PC-9 (cell line): ENCODE measurements at places on chromosomes 12 and 14.

DNA sequence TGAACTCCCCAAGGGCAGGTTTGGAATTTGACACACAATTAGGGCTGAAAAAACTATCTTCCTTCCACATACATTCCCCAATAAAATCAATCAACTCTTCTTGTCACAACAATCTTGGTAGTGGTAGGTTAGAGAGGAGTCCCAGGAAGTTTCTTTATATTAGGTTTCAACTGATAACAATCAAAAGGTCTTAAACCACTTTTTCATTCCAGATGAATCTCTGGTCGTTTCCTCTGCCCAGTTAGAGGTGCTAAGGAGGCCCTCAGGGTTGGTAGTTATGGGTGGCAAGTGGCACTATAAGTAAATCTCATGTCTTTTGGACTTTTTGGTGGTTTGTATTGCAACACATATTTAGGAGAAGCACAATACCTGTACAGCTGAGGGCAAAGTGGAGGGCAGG, 1.7 kb upstream of the SLC38A2 start:
- DNase-seq = no peak

DNA sequence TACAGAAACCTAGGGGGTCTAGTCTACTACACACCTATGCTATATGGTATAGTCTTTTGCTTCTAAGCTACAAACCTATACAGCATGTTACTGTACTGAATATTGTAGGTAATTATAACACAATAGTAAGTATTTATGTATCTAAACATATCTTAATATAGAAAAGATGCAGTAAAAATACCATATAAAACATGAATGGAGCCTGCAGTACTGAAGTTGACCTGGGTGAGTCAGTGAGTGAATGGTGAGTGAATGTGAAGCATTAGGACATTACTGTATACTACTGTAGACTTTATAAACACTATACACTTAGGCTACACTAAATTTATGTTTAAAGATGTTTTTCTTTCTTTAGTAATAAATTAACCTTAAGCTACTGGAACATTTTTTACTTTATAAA, 13.1 kb upstream of the ABCD2 start:
- no peak for DNase-seq

DNA sequence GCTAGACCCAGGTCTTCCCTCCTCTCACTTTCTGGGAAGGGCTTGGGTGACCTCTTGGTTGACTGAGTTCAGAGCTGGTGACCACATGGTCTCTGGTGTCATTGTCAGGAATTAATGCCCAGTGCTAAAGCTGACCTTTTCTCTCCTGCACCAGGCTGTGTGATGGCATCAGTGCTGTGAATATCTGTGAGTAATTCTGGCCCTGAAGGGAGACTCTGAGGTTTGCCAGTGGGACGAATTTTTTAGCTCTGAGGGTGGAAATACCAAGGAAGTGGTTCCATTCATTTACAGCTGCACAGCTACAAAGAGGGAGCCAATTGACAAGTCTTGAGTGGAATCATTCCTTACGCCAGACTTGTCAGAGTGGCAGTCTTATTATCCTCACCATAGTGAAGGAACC, 6.2 kb upstream of the KRT86 start:
- DNase-seq = no peak

GRCh38 chr14:105531088-105531893, 4.9 kb downstream of the TMEM121 start:
- DNase-seq = no peak

- DNase-seq = no peak
These were observed 52.1 kb downstream of the TBC1D30 start for GRCh38 chr12:64876388-64877071.

- DNase-seq = no peak
These were observed 17.2 kb upstream of the STRN3 start for GRCh38 chr14:31043379-31043778.

DNA sequence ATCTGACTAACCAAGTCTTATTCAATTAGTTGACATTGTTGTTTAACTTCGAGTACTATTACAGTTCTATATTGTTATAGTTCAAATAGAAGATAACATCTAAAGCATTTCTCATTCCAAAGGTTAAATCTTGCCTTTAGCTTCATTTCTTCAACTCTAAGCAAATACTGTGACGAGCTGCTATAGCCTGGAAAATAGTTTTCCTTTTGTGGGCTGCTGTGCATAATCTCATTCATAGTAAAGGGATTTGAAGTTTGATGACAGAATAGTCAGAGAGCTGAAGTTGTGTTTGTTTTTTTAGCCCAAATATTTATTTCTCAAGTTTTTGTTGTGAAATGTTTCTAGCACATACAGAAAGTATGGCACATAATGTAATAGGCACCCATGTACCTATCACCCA, 13.4 kb downstream of the PSEN1 start:
- no peak for DNase-seq
